ENCODE measurements at places on chromosomes 3 and 15. TPM values are rescaled to one million over a fixed set of nuclear protein-coding genes. Genes with fewer than 3 reads are reported as not detected.

The CDHR4 gene
- 0.12 TPM for total RNA-seq

The WDR93 gene
- total RNA-seq, result under 0.01 TPM

The SH3GL3 gene
- 0.11 TPM for total RNA-seq

The BRK1 gene
- total RNA-seq, result 83.0 TPM

The MTFMT gene
- 30.3 TPM for total RNA-seq

The TICRR gene
- total RNA-seq, result 3.2 TPM

The KCNMB3 gene
- 1.5 TPM for total RNA-seq

The PCSK6 gene
- 1.2 TPM for total RNA-seq

Data from uterine smooth muscle cell (primary cell).